ENCODE measurements at places on chromosomes 4 and X.
A peak's percentile ranks its signal among the peaks of the same experiment; 100 is the strongest.

GRCh38 chr4:80446248-80446647 lies 110.7 kb downstream of the CFAP299 start:
- no peak for DNase-seq

- DNase-seq = no peak
Measured at GRCh38 chr4:163875327-163875726, 380.8 kb downstream of the TMA16 start.

DNA sequence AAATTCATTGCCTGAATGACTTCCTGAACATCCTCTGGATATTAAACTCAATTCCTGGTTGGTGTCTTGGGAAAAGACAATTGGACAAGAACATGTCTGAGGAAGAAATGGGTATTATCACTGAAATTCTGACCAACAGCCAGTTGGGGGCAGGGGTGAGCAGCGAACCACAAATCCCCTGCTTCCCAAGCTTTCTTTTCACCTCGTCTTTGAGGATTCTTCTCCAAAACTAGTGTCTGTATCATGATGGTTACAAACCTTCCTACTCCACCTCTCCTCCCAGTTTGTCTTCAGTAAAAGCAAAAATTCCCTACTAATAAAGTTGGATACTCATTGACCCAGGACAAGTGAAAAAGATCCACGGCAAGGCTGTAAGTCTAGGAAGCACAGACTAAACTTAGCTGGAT lies 48.3 kb upstream of the WDR1 start:
- no peak for DNase-seq

DNA sequence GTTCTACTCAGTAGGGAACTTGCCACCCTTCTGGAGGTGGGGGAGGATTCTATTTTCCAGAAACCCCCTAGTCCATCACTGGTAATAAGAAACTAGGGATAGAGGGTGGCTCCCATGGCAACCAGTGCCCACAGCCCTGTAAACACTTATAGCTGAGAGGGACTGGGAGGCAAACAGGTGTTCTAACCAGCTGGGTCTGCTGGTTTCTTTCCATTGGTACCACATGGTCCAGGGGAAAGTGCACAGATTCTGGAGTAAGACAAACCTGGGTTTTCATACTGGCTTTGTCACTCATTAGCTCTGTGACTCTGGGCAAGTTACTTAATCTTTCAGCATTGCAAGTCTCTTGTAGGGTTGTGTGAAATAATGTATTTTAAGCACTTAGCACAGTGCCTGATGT lies 26.9 kb downstream of the IGSF1 start:
- DNase-seq = no peak

GRCh38 chr4:113550510-113550909 lies 211.0 kb downstream of the CAMK2D start:
- DNase-seq = no peak

DNA sequence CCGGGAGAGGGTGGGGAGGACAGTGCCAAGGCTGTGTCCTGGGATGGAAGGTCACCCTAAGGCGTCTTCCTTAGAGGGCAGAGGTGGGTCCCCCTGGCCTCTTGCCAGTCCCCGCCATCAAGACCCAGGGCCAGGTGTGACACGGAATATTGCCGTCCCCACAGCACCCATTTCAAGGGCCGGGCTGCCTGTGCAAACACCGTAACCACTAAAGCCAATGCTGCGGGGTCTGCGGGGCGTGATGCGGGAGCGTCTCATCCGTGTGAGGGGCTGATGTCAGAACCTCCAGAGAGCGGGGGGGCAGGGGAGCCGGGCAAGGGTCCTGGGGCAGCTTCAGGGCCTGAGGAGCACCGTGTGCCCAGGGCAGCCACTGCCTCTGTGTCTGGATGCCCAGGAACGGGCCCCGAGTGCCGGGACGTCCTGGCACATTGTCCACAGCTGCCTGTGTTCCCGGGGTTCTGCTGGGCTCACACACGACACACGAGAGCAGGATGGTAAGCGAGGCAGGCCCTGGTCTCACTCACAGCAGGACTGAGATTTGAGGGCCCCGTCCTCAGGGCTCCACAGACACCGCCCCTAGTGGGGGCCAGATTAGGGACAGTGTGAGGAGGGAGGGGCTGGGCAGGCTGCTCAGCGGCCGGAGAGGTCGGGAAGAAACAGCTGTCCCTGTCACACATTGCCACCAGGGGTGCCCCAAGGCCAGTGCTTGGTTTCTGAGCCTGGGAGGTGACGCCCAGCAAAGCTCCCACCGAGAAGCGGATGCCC lies 29.2 kb downstream of the NKX1-1 start:
- no peak for DNase-seq

DNA sequence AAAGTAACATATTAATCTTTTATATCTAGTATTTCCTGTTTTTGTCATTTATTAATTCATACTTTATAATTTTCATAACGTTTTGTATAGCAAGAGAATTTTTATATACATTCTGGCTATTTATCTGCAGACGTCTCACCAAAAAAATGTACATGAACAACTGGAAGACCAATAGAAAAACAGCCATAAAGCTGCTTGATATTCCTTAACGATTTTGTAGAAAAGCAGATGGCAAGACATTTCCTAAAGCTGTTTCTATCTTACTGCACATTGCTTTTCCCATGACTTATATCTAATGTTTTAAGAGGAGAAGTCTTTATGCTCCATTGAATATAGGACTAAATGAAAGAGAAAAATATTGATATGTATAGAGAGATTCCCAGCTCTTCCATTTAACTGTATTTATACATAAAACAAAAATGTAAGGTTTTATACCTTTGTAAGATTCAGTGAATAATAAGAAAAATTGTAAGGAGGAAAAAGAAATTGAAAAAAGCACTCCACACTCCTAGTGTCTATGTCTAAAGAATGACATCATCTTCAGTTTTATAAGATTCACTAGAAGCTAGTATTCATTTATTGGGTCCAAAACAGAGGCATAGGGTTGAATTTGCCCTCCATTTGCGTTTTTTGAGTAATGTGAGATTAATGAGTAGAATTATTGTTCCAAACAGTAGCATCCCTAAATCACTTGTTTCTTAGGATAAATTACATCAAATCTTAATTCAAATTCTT lies 248.5 kb downstream of the PPP3CA start:
- no peak for DNase-seq

DNA sequence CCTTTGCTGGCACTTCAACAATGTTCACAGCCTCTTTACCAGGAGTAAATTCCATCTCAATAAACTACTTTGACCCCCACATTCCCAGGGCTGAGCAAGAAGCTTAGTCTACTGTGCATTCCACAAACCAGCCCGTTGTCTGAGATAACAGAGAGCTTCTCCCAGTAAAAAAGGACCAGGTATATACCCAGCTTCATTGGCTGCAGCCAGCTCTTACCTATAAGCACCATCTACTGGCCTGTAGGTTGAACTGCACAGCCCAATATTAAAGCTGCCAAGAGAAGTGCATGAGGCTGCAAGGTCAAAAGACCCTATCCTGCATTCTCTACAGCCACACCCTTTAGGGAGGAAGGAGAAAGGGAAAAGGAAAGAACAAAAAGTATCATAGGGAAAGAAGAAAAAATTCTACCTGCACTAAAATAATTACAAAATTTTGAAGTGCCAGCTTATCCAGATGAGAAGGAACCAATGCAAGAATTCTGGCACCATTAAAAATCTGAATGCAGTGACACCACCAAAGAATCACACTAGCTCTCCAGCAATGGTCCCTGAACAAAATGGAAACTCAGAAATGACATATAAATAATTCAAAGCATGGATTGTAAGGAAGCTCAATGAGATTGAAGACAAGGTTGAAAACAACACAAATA lies 45.7 kb upstream of the INTU start:
- DNase-seq = peak; percentile 10

DNA sequence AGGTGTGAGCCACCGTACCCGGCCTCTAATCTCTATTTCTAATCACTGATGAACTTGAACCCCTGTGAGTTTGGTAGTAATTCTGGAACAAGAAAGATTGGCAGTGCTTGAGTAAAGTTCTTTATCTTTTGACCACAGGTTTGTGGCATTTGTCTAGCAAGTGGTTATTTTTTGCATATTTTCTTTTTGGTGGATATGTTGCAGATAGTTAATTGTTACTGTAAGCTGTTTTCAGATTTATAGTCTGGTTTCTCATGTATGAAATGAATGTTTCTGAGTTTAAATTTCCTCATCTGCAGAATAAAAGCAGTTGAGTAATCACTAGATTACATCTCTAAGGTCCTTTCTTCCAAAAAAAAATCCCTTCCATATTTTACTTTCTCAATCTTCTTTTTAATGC lies 105.2 kb downstream of the GASK1B start:
- no peak for DNase-seq

DNA sequence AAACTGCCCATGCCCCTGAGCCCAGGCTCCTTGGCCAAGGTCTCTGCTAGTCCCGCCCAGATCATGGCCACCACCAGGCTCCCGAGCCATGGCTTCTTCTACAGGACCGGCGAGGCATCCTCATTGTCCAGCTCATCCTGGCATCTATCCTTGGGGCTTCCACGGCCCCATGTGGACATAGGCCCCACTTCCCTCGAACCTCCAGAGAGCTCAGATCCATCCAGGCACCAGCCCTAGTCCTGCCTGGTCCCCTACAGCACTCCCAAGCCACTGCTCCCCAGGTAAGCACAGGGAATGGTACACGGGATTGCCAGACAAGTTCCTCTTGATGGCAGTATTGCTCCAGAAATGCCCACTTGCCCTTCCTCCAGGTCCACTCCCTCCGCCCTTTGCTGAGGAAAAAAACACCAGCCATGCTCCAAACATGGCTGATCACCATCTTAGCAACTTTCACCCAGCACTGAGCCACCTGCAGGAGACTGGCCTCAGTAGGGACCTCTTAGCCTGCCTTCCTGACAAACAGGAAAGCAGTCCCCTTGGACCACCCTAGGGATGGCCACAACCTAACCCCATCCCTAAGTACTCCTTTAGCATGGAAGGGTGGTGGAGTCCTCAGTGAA lies 272.1 kb upstream of the AGTR2 start:
- no peak for DNase-seq
